ENCODE measurements at places on chromosomes 12 and 14. TPM values are rescaled to one million over a fixed set of nuclear protein-coding genes. Genes with fewer than 3 reads are reported as not detected.

DNA sequence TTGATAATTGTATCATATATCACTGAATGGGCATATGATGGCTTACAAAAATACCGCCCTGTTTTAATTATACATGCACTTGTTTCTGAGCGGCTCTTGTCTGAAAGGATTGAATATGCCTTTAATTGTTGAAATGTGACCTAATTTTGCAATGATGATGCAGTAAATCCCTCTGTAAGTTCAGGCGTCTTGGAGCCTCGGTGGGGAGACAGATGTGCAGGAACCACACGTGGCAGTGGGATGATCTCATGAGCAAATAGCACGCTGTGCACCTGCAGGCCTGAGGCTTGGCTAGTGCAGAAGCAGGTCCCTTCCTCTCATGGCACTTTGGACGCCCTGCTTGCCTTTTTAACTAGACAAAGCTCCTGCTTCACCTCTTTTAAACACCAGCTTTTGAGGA, 49.3 kb upstream of the ASPG start:
- H3K27me3 ChIP-seq = no peaks in the 10 kb centered on the region
- H3K36me3 ChIP-seq = no peaks in the 10 kb centered on the region
- no peak for DNase-seq
- no peak overlapping the region for H3K4me3 ChIP-seq

- DNase-seq = no peak
- peaks cover 37% of the 10 kb centered on the region for H3K4me1 ChIP-seq
- no peak overlapping the region for H3K27ac ChIP-seq
- no peaks in the 10 kb centered on the region for H3K27me3 ChIP-seq
- H3K4me3 ChIP-seq = no peak overlapping the region
- H3K36me3 ChIP-seq = no peaks in the 10 kb centered on the region
Observed at GRCh38 chr14:91330856-91331255, 86.4 kb upstream of the GPR68 start.

DNA sequence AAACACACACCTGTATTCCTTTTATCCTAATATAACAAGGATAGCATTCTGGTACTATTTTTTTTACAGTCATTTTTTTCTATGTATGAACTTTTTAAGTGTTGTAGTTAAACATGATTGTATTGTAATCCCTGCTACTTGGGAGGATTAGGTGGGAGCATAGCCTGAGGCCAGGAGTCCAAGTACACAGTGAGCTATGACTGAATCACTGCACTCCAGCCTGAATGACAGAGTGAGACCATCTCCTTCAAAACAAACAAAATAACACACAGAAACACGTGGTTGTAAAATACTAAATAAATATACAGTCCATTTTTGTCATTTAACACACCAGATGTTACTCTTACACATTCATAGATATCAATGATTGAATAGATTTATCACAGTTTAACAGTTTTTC, 56.9 kb downstream of the MAP4K5 start:
- no peaks in the 10 kb centered on the region for H3K27me3 ChIP-seq
- peaks cover 50% of the 10 kb centered on the region for H3K36me3 ChIP-seq
- H3K4me3 ChIP-seq = no peak overlapping the region
- DNase-seq = no peak
- H3K27ac ChIP-seq = no peak overlapping the region

DNA sequence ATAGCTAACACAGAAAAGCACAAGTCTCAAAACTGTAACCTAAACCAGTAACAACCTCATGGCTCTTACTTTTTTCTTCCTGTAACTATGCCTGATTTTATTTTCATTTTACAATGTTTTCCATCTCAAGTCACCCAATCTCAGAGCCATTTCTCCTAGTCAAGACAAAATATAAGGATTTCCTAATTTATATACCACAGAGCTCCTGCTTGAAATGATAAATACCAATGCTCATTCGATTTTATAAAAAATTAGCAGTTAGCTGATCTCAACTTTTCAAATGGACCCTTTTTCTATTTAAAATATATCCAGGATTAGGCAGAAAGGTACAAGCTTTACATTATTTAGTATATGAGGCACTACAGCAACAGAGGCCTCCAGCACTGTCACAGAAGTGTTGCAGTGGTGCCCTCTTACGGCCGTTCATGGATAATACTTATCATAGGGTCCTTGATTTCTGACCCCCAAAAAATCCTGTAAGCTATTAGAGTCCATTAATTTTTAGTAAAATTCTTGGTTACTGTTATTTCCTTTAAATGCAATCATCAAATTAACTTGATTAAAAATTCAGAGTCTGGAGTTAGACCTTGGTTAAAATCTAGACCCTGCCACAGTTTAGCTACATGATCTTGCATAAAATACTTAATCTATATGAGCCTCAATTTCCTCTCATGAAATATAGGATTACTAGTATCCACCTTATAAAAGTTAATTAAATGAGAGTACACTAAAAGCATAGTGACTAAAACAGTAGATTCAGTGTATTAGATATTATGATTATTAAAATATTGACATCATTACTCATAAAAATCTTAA, 68.3 kb downstream of the SEC23A start:
- no peak overlapping the region for H3K4me3 ChIP-seq
- no peaks in the 10 kb centered on the region for H3K4me1 ChIP-seq
- H3K27me3 ChIP-seq = no peaks in the 10 kb centered on the region

The MYF5 gene
- not detected for total RNA-seq

All from esophagus muscularis mucosa (tissue), 4 donors.